ENCODE measurements at places on chromosomes 3 and 15. TPM values are rescaled to one million over a fixed set of nuclear protein-coding genes. Genes with fewer than 3 reads are reported as not detected.

CCR3 gene
- not detected for total RNA-seq

AADACL2 gene
- total RNA-seq: not detected

TIMP4 gene
- 0.92 TPM for total RNA-seq

SPATA12 gene
- total RNA-seq: under 0.01 TPM

SLC24A5 gene
- not detected for total RNA-seq

A4GNT gene
- total RNA-seq: not detected

CPEB1 gene
- 11.8 TPM for total RNA-seq

HHLA2 gene
- not detected for total RNA-seq

KBTBD12 gene
- not detected for total RNA-seq

SUSD5 gene
- total RNA-seq: 4.8 TPM

HDDC3 gene
- 14.1 TPM for total RNA-seq

ZPLD1 gene
- 0.26 TPM for total RNA-seq

CD86 gene
- not detected for total RNA-seq

FETUB gene
- not detected for total RNA-seq

TERC gene
- 36.7 TPM for total RNA-seq

FSD2 gene
- not detected for total RNA-seq

CIB2 gene
- 1.6 TPM for total RNA-seq

MYH15 gene
- 0.06 TPM for total RNA-seq

GOLGA8T gene
- total RNA-seq: 0.26 TPM

ACOX2 gene
- total RNA-seq: 25.6 TPM

IGSF11 gene
- total RNA-seq: under 0.01 TPM

LIPH gene
- 0.87 TPM for total RNA-seq

LMCD1 gene
- 21.3 TPM for total RNA-seq

WDR93 gene
- 0.06 TPM for total RNA-seq

RCN2 gene
- total RNA-seq: 53.4 TPM

PLCD1 gene
- 64.2 TPM for total RNA-seq

XIRP1 gene
- total RNA-seq: not detected

CASR gene
- not detected for total RNA-seq

LRRC31 gene
- total RNA-seq: not detected

DENND6A gene
- total RNA-seq: 19.6 TPM

PRR20G gene
- total RNA-seq: not detected

KNG1 gene
- not detected for total RNA-seq

ECE2 gene
- total RNA-seq: not detected

IL1RAP gene
- 19.0 TPM for total RNA-seq

PCCB gene
- 42.8 TPM for total RNA-seq

EFHB gene
- total RNA-seq: 0.68 TPM

SLC28A2 gene
- not detected for total RNA-seq

ERICH6 gene
- 0.06 TPM for total RNA-seq

EIF4A2 gene
- 483 TPM for total RNA-seq

RBPMS2 gene
- under 0.01 TPM for total RNA-seq

CHRNA5 gene
- 0.31 TPM for total RNA-seq

PLAAT1 gene
- not detected for total RNA-seq

PTPRG gene
- total RNA-seq: 63.0 TPM

HTD2 gene
- 4.8 TPM for total RNA-seq

CD80 gene
- total RNA-seq: 0.13 TPM

AHSG gene
- not detected for total RNA-seq

EPHB3 gene
- total RNA-seq: 2.7 TPM

NDN gene
- total RNA-seq: 39.4 TPM

SCN5A gene
- 0.56 TPM for total RNA-seq

KLHL40 gene
- not detected for total RNA-seq

TPRG1 gene
- 0.40 TPM for total RNA-seq

RTP1 gene
- total RNA-seq: not detected

ELL3 gene
- total RNA-seq: 3.4 TPM

ATP2B2 gene
- total RNA-seq: 0.13 TPM

PYGO1 gene
- 4.4 TPM for total RNA-seq

PTX3 gene
- total RNA-seq: 194 TPM

HGD gene
- total RNA-seq: 0.19 TPM

PAK2 gene
- 38.0 TPM for total RNA-seq

TM6SF1 gene
- total RNA-seq: 0.50 TPM

All from aortic smooth muscle cell (primary cell).